ENCODE measurements at places on chromosomes 16 and 17.
A peak's percentile ranks its signal among the peaks of the same experiment; 100 is the strongest.

GRCh38 chr17:21475571-21475970, 99.4 kb downstream of the KCNJ12 start:
- no peak for DNase-seq

DNA sequence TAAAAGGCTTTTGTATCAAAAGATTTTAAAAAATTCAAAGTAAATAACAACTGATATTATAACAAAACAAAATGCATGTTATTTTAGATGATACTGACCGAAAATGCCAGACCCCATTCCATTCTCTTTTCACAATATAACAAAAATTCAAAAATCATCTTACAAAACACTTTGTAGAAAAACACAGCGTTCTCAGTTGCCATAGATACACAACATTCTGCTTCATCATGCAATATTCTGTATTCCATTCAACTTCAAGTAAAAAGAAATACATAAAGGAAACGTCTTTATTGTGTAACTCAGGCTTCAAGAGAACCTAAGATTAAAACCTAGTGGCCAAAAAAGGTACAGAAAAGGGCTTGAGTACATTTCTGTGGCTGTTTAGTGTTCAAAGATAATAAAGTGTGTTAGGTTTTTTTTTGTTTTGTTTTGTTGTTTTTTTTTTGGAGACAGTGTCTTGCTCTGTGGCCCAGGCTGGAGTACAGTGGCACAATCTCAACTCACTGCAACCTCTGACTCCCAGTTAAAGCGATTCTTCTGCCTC, 250.5 kb downstream of the CEP112 start:
- no peak for DNase-seq

- DNase-seq: peak; percentile 89
These were observed at the start of gene FKBP10 for GRCh38 chr17:41812381-41813151. Gene FKBP10 (plus strand): TSS chr17:41813004. CDS start chr17:41813035, 31 bp downstream.

GRCh38 chr17:77054936-77055335, 85.8 kb upstream of the SEC14L1 start:
- DNase-seq: no peak

- DNase-seq: no peak
These were observed 81.2 kb downstream of the DYNLRB2 start for GRCh38 chr16:80622007-80622406.

DNA sequence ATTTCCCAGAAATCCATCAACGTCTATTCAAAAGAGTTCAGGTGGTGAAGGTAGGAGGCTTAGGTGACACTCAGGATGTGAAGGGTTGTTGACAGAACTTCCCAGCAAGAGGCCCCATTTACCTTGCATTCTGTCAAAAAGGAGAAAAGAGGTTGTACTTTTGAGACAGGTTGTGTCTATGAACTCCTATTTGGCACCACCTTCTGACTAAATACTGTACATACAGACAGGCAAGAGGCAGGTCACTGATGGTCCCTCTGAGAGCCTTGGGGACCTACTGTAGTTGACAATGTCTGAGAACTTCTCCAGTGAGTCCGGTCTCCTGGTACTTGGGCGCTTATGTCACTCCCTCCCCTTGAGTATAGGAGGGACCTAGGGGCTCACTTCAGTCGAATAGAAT, 479.3 kb upstream of the ZFHX3 start:
- DNase-seq: no peak

- DNase-seq: no peak
These were observed 26.7 kb downstream of the SAP30BP start for GRCh38 chr17:75693500-75694481.

DNA sequence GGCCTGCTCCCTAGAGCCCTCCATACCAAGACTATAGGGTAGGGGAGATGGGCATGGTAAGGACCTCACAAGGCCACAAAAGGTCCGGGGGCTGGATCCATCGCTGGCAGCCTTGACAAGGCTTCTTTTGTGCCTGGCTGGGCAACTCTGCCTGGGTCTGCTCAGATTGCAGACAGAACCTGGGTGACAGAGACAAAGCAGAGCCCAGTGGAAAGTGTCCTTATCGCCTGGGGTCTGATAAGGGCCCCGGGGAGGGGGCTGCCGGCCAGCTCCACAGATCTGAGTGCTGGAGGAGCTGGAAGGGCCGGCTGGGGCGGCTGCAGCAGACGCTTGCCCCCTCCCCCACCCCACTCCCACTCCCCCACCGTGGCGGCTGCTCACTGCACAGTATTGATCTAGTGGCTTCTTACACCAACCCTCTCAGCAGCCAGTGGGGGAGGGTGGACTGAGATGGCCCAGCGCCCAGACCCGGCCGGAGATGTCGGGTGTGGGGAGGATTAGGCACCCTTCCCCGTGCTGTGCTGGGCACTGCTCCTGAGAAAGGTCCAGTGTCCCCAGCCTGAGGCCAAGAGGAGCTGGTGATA, 7.2 kb downstream of the MMP15 start:
- DNase-seq: no peak

DNA sequence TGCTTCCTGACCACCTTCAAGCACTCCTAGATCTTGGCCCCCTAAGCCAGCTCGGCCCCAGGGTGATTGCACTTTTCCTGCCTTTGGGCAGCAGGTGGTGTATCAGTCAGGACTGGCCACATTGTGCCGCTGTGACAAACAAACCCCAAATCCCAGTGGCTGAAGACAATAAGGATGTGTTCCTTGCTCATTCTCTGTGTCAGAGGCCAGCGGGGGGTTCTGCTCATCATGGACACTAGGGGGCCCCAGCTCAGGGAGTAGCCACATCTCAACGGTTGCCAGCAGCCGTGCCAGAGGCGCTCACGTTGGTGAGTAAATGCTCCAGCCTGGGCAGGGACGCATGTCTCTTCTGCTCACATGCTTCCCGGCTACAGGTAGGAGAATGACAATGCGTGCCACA, 60.4 kb downstream of the ZDHHC7 start:
- DNase-seq: no peak

- no peak for DNase-seq
These were observed 3.0 kb upstream of the SLFN5 start for GRCh38 chr17:35239823-35240222.

- no peak for DNase-seq
These were observed 14.3 kb downstream of the PIEZO1 start for GRCh38 chr16:88770461-88771293.

DNA sequence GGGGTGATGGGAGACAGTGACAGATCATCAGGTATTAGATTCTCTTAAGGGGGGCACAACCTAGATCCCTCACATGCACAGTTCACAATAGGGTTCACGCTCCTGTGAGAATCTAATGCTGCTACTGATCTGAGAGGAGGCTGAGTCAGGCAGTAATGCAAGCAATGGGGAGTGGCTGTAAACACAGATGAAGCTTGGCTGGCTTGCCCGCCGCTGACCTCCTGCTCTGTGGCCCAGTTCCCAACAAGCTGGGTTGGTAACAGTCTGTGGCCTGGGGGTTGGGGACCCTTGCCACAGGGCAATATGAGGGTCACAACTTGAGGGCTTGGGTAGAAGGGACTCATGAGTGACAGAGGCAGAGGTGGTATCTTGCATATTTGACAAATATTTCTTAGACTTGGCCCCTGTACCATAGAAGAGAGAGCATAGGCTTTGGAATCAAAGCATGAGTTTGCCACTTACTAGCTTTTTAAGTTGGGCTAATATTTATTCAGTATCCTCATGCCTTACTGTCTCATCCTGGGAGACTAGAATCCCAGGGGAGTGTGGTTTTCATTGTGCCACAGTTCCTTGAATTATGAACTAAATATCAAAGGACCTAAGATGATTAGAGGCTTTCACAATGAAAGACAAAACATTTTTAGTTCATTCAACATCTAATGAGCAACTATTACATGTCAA, 133.4 kb downstream of the SPACA3 start:
- no peak for DNase-seq

DNA sequence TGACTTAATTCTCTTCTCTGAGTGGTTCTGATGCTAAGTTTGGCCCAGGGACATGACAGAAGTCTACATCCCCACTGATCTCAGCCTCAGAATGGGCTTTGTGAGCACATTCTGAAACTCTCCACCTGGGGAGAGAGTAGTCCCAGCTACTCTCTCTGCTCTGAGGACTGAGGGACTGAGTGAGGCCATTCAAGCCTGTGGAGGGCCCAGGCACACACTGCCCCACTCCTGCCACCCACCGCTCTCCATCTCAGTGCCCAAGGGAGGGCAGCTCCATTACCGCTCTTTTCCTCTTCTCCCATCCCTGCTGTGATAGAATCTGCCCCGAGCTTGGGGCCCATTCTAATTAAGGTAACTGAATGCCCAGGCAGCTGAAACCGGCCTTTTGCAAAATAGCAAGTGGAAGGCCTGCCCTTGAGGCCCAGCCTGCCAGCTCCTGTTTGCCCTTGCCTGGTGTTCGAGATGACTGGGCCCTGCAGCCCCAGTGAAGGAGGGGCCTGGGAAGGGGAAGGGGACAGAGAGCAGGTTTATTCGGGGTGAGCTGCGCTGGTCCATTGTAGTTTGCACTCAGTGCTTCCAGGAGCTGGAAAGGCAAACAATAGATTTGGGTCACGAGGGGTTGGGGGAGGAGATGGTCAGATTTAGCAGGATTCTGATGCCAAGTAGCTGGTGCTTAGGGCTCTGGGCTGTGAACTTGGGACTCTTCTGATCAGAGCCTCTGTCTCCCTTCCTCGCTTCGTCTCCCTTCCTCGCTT, 76.2 kb downstream of the RAB11FIP4 start:
- DNase-seq: no peak

- DNase-seq: no peak
These were observed 4.9 kb upstream of the ACTG1 start for GRCh38 chr17:81517339-81518112.

DNA sequence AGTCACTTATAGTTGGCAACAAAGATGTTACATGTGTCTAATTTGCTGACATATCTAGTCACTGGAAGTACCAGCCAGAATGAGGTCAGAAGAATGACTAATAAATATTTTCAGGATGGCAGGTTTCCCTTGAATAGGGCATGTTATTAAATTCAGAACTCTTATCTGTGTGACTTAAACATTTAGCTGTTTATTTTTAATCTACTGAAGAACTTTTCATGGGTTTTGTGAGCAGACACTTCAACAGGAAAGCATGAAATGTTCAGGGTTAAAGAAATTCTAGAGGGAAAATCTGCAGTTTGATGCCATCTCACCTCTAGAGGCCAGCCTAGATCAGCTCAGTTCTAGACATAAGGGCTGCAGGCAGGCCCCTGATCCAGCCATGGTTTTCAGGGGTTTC, 13.2 kb downstream of the JPT2 start:
- no peak for DNase-seq

DNA sequence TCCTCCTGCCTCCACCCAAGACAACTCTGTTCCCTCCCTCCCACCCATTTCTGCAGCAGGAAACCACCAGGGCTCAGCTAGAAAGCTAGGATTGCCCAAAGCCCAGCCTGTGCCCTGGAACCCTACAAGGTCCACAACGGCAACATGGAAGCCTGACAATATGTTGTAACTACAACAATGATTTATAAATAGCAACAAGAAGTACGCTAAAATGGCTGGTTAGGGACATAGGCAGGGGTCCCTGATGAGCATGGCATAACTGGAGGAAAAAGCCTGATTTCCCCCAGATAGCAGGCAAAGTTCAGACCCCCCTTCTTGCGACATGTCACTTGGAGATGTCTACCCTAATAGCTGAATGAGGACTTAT, 6.6 kb downstream of the ST3GAL2 start:
- DNase-seq: no peak

DNA sequence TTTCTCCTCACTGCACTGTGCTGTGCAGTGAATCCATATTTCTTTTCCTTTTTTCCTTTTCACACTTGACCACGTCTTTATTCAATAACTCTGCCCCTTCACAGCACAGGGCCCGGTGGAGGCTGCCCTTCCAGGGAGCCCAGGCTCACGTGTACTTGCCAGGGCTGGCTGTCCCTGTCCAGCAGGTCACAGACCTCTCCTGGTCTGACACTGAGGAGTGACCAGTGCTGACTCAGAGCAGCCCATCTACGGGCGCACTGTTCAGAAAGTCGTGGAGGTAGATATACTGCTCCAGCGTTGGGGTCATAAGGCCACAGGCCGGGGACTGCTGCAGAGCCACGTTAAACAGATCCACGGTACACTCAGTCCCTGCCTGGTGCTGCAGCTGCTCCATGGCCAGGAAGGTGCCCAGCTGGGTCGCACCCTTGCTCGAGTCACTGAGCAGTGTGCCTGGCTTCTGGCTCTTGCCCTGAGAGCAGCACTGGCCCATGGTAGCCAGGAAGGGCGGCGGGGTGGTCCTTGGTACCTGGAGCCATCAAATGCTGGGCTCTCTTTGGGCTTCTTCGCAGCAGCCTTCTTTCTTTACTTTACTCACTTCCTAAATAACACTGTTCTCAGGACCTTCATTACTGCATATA, 531.7 kb downstream of the CDH13 start:
- no peak for DNase-seq

DNA sequence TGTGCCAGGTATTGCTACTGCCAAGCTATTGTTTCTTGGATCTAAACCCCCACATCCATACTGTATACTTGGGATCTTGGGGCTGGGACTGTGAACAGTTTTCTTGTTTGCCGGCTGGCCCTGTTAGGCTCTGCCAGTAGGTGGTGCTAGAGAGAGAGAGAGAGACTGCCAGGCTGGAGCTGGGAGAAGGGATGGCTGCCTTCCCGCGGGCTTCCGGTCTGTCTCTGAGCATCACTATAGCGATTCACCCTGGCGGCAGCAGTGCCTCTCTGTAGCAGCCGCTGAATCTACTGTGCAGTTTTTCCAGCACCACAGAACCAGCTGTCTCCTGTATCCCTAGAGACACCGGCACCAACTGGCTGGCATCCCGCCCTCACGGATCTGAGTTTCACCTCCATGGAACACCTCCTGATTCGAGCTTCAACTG, 201.2 kb downstream of the UTP18 start:
- peak; percentile 56 for DNase-seq

- no peak for DNase-seq
These were observed 3.2 kb downstream of the DPH1 start for GRCh38 chr17:2033153-2033552.

GRCh38 chr16:27235055-27235937, 32.0 kb downstream of the KDM8 start:
- DNase-seq: peak; percentile 52

- no peak for DNase-seq
These were observed 18.8 kb downstream of the CDK5RAP3 start for GRCh38 chr17:47989700-47990099.

DNA sequence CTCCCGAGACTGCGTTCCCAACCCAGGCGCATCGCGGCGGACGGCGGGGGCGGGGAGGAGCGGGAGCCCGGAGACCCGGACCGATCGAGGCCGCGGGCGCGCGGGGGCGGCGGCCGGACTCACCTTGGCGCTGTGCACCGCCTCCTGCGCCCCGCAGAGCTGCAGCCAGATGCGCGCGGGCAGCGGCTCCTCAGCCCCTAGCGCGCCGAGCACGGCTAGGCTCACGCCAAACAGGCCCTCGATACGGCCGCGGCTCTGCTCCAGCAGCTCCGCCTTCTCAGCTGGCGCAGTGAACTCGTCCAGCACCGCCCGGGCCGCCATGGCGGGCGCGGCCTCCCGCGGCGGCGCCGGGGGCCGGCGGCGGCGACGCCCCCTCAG, 339 bp downstream of the N4BP1 start:
- DNase-seq: peak; percentile 81

Data from NCI-H510A (cell line).